Vagina (tissue), 2 donors: ENCODE measurements at places on chromosomes 16 and 17.

GRCh38 chr17:44912763-44913544 lies 2.3 kb downstream of the GFAP start:
- no peak for DNase-seq

DNA sequence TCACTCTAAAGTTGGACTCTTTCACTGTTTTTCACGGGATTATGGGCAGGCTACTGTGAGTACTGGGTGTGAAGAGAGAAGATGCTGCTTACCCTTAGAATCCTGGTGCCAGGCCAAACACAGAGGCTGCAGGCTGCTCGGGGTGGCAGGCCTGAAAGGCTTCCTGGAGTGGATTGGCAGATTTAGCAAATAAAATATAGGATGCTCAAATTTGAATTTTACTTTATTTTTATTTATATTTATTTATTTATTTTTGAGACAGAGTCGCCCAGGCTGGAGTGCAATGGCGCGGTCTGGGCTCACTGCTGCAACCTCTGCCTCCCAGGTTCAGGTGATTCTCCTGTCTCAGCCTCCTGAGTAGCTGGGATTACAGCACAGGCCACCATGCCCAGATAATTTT lies 14.9 kb upstream of the STAC2 start:
- no peak for DNase-seq

GRCh38 chr16:12371497-12371896 lies 395.0 kb downstream of the SNX29 start:
- DNase-seq: no peak

DNA sequence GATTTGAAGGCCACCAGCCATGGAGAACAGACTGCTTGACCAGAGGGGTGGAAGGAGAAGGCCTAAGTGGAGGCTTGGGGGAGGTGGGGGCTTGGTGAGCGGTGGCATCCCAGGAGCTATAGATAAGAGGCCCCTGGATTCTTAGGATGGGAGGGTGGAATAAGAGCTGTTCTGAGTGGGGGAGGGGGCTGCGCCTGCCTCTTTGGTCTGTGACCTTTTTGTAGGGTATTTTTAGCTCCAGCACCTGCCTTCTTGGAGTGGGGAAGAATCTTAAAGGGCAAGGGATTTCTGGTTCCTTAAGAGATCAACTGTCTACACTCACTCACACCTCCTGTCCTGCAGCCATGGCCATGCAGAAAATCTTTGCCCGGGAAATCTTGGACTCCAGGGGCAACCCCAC lies 567 bp downstream of the ENO3 start:
- DNase-seq: no peak

DNA sequence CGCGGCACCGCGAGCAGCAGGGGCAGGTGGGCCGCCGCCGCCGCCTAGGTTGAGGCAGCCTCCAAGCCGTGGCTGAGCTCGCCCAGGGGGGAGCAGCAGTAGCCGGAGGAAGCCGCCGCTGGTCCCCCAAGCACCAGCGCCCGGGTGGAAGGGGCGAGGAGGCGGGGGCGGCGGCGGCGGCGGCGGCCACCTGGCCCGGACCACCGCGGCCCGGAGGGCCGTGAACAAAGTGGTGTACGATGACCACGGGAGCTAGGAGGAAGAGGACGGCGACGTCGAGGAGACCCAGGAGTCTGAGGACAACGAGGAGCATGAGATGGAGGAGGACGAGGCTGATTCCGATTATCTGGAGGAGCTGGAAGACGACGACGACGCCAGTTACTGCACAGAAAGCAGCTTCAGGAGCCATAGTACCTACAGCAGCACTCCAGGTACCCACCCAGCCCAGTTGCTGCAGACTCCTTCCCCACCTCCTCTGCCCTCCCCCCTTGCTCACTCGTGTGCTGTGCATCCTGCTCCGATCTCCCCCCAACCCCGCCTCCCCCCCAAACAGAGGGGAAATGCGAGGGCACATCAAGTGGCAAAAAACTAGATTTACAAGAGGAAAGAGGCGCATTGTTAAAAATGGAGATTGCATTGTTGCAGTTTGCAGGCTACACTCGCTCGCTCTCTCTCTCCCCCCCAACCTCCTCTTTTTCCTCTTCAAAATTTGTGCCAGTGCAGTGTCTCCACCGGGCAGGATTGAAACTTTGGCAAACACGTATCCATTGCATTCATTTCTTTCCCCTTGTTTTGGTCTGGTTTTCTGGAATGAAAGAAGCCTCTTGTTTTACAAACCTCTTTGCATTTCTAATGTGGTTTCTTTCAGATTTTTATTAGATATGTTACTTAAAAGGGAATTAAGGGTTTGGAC lies 41.8 kb upstream of the AMZ2 start:
- peak; percentile 84 for DNase-seq

DNA sequence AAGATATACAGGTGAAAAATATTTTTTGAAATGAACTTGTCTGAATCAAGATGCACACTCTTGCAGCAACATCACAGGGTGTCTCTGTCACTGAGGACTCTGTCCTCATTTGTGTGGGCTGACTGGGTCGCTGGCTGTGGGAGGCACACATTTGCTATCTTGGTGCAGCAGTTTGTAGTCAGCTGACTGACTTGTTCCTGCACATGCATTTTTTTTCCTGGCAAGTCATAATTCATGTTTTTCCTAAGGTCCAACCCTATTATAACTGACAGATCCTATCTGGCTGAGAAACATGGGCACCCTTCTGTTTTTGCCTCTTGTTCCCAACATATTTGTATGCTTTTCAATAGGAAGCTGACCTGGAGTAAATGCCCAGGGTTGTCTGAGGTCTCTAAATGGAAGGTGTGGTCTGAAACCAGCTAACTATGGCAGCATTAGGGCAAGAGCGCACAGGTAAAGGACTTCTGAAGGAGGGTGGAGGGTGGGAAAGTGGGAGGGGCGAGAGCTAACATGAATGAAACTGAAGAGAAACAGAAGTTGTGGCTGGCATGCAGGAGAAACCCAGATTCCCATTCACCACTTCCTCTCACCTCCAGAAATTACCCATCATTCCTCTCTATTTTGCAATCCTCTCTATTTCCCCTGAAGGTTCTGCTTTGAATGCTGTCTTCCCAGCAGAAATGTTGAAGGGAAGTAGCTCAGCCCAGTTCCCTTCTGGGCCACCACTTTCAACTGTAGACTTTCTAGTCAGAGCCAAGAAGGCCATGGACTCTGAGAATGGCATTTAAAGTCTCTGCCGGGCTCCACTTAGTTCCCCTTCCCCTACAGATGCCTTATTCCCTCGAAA lies 166.1 kb downstream of the PRKCA start:
- DNase-seq: no peak

- no peak for DNase-seq
Observed at GRCh38 chr16:54462151-54462651, 175.6 kb upstream of the IRX3 start.

- DNase-seq: no peak
Observed at GRCh38 chr16:2971985-2972784, 3.0 kb downstream of the PAQR4 start.

- DNase-seq: no peak
Observed at GRCh38 chr16:56861092-56861610, 3.9 kb upstream of the SLC12A3 start.

DNA sequence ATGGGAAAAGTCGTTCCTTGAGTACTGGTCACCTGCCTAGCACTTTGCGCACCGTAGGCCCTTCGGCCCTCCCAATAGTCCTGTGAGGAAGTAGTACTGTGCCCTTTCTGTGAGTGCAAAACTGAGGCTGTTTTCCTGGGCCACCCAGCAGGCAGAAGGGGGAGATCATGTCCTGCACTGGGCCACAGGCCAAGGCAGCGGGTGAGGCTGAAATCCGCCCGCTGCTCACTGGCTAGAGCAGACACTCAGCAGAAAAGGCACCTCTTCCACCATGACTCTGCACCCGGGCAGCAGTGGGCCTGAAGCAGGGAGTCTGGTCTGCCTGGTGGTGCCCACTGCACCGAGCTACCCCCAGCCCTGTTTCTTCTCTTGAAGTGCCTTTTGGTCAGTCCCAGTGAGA lies 20.2 kb downstream of the METTL22 start:
- DNase-seq: no peak
